ENCODE measurements at places on chromosomes 16 and 17. TPM values are rescaled to one million over a fixed set of nuclear protein-coding genes. Genes with fewer than 3 reads are reported as not detected.

SLC12A3 gene
- not detected for total RNA-seq

ABCA9 gene
- 118 TPM for total RNA-seq

MRPL27 gene
- total RNA-seq: 41.2 TPM

MYOCD gene
- 2.1 TPM for total RNA-seq

CCL17 gene
- not detected for total RNA-seq

MBTPS1 gene
- total RNA-seq: 91.1 TPM

OR3A3 gene
- total RNA-seq: not detected

CRYBA1 gene
- total RNA-seq: not detected

CRYM gene
- total RNA-seq: 0.53 TPM

TGFB1I1 gene
- total RNA-seq: 66.3 TPM

GPR142 gene
- 1.1 TPM for total RNA-seq

- no peak for DNase-seq
These were observed 282.1 kb upstream of the IRX5 start for GRCh38 chr16:54648575-54648974.

DNA sequence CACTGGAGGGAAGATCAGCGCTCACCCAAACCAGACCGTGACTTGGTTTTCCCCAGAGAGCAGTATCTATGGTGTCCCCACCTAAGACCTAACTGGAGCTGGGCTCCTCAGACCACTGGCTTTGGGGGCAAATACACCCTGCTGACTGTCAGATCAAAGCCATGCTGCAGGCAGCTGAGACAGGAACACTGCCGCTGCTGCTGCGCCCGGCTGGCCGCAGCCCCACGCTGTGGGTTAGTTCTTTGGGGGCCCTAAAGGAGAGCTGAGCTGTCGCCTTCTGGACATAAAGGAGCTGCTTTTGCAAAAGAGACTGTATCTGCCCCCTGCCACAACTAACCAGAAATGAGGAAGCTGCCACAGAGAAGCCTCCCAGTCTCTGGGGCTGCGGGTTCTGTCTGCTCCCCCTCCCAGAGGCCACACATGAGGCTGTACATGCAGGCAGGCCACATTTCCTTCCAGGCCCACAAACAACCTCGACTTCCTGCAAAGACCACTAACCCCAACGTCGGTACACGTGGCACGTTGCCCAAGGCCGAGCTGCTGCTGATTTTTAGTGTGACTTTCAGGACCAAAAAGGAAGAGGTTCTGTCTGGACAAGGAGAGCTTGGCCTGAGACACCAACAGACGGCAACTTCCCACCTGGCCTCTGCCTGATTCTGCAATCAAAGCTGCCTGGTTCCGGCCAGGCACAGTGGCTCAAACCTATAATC, 18.2 kb upstream of the ABR start:
- peak; percentile 90 for DNase-seq

GRCh38 chr16:84138824-84139627, 6.0 kb downstream of the HSDL1 start:
- DNase-seq: no peak

GRCh38 chr17:50467855-50468303, 801 bp downstream of the CHAD start:
- no peak for DNase-seq

DNA sequence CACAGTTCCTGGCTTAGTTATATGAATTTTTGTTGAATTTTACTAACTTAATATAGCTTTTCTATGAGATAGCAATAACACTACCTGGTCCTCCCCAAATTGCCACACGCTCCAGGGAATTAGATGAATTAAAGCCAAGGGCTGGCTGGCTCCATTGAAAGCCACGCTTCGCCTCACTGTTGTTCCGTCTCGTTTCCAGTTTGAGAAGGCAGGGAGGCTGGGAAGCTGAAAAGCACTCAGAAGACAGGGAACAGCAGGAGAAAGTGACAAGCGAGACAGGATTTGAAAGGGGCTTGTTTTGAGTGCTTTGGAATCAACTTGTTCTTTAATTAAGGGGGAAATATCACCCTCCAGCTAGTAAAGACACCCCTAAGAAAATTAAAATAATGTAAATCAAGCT, 425.3 kb downstream of the CA10 start:
- DNase-seq: no peak

- DNase-seq: no peak
These were observed 583 bp downstream of the ATXN2L start for GRCh38 chr16:28823291-28823872.

GRCh38 chr17:80372922-80373570, 41.9 kb upstream of the ENDOV start:
- DNase-seq: no peak

GRCh38 chr16:55078699-55079410, 148.2 kb downstream of the IRX5 start:
- DNase-seq: no peak

DNA sequence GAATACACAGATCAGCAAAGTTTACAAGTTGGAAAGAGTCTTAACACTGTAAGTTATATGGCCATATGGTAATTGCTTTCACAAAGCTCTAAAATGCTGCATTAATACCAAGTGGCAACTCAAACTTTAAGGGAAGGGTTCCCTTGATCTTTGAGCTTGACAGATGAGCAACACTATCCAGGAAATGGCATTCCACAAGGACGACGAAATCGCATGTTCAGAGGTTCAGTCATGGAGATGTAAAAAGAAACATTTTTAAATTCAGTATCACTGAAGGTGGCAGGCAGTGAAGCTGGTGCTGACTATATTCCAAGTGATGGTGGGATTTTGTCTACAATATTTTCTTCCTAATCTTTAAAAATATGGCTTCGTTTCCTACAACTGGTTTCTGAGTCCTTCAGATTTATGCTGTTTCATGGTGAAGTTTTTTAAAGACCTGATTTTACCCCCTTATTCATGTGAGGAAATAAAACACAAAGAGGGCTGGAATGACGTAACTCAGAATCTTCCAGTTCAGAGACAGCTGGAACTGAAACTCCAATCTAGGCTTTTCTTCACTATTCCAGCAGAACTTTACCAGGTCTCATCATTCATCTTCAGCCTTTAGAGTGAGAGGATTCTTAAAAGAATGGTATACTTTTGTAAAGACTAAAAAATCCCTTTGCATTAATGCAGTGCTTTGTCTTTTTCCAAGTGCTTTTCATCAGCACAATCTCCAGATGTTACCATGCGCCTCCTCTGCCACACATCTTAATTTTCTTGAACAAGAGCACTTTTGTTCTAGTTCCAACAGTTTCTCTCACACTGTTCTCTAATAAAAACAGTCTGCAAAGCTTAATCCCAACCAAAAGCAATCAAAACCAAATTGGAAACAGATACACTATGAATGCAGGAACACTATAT, 20.2 kb downstream of the CHCT1 start:
- no peak for DNase-seq

- no peak for DNase-seq
These were observed 23.8 kb downstream of the PDILT start for GRCh38 chr16:20380782-20381181.

DNA sequence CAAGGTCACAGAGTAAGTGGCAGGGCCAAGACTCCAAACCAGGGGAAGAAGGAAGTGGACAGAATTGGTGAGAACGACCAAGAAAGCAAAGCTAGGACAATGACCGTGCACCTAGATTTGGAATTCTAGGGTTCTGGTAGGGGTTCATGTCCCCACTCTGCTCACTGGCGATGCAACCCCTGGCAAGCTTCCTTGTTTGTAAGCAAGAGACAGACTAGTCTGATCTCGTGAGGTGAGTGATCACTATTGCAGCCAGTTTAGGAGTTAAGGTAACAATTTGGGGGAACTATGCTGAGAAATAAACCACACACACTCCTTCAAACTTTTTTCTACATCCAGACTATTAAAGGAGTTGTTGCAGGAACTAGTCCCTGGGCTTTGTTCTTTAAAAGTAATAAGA, 48.1 kb downstream of the XPO6 start:
- DNase-seq: no peak

DNA sequence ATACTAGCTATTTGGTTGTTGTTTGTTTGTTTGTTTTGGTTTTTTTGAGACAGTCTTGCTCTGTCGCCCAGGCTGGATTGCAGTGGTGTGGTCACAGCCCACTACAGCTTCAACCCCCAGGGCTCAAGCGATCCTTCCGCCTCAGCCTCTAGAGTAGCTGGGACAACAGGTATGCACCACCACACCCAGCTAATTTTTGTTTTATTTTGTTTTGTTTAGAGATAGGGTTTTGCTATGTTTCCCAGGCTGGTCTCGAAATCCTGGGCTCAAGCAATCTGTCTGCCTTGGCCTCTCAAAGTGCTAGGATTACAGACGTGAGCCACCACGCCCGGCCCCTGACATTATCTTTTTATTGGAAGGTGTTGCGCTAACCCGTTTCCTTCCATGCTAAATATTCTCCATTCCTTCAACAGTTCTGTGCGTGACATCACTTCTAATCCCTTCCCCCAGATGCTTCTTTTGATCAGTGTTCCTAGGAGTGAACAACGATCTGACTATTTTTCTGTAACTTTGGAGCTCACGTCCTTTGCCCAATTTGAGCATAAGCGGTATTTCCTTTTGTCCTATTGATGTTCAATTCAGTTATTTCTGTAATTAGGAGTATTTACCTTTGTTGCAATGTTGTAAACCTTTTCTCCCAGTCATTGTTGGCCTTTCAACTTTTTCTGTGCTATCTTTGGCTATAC, 30.2 kb upstream of the EMP2 start:
- no peak for DNase-seq

GRCh38 chr17:46049656-46050055, 50.6 kb downstream of the STH start:
- no peak for DNase-seq

DNA sequence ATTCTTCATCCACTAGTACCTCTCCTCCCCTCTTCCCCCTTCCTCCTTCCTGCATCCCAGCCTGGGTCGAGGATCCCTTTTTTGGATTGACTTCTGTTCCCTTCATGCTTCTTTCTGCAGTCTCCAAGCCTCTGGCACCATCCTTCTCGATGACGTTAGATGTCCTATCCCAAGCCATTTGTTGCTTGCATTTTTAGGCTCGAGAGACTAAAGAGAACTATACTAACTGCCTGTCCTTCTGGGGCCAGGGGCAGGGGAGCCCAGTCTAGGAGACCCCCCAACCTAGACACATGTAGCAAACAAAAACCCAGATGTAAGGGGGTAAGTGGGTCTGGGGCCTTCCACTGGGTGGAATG, 23.9 kb downstream of the UNK start:
- no peak for DNase-seq

- no peak for DNase-seq
These were observed 5.9 kb downstream of the DYNLL2 start for GRCh38 chr17:58089111-58089510.

- DNase-seq: peak; percentile 69
These were observed at the start of gene RNF157 for GRCh38 chr17:76240461-76241203. Gene RNF157, minus strand, starts transcription at chr17:76240493. Its CDS starts 253 bp downstream, at chr17:76240240.

- DNase-seq: peak; percentile 88
These were observed 43.3 kb downstream of the PGS1 start for GRCh38 chr17:78421534-78422266.

- DNase-seq: no peak
These were observed 2.0 kb downstream of the C16orf87 start for GRCh38 chr16:46828943-46829342.

GRCh38 chr16:73813527-73813926, 483.1 kb upstream of the PSMD7 start:
- no peak for DNase-seq

GRCh38 chr16:57743458-57743857, 7.9 kb downstream of the KATNB1 start:
- no peak for DNase-seq

GRCh38 chr16:68331879-68332410, 21.1 kb downstream of the PRMT7 start:
- no peak for DNase-seq
